ENCODE measurements at places on chromosomes 2 and 18. TPM values are rescaled to one million over a fixed set of nuclear protein-coding genes. Genes with fewer than 3 reads are reported as not detected.

The CD28 gene
- total RNA-seq, result 0.21 TPM

The HOXD3 gene
- total RNA-seq, result 28.2 TPM

The SULT1C2 gene
- total RNA-seq, result 4.1 TPM

The PRKD3 gene
- total RNA-seq, result 43.3 TPM

The GAL3ST2 gene
- total RNA-seq, result 0.47 TPM

The CIB4 gene
- not detected for total RNA-seq

The REG3G gene
- not detected for total RNA-seq

The ANO7 gene
- total RNA-seq, result 1.4 TPM

The MC2R gene
- 0.60 TPM for total RNA-seq

The UGT1A3 gene
- total RNA-seq, result 20.8 TPM

The ANKRD53 gene
- 1.8 TPM for total RNA-seq

The FAM237A gene
- not detected for total RNA-seq

The BCL11A gene
- total RNA-seq, result 31.4 TPM

The SEPTIN10 gene
- 91.7 TPM for total RNA-seq

The AQP12B gene
- not detected for total RNA-seq

The CCDC178 gene
- total RNA-seq, result 1.9 TPM

The CTAGE1 gene
- total RNA-seq, result not detected

The SIX3 gene
- total RNA-seq, result not detected

The TLK1 gene
- total RNA-seq, result 69.6 TPM

The ESCO1 gene
- total RNA-seq, result 22.0 TPM

The LHCGR gene
- total RNA-seq, result not detected

The COL5A2 gene
- 21.8 TPM for total RNA-seq

The IL36A gene
- total RNA-seq, result not detected

The METTL4 gene
- total RNA-seq, result 12.9 TPM

The PPP1CB gene
- total RNA-seq, result 373 TPM

The ABHD1 gene
- 0.78 TPM for total RNA-seq

The CDH7 gene
- not detected for total RNA-seq

The DSG4 gene
- total RNA-seq, result not detected

The CDH2 gene
- 0.16 TPM for total RNA-seq

The CCBE1 gene
- 1.8 TPM for total RNA-seq

The PDIA6 gene
- 125 TPM for total RNA-seq

The KYNU gene
- 18.7 TPM for total RNA-seq

The PRKAG3 gene
- total RNA-seq, result not detected

The KIAA2012 gene
- not detected for total RNA-seq

The PLEK gene
- total RNA-seq, result 3.7 TPM

The MC5R gene
- not detected for total RNA-seq

The NT5C1B gene
- total RNA-seq, result not detected

The TLX2 gene
- not detected for total RNA-seq

The SGO2 gene
- total RNA-seq, result 1.7 TPM

The C1QL2 gene
- total RNA-seq, result not detected

The NABP1 gene
- total RNA-seq, result 40.8 TPM

The NXPH2 gene
- not detected for total RNA-seq

The GPAT2 gene
- total RNA-seq, result 6.7 TPM

The UGT1A5 gene
- 21.3 TPM for total RNA-seq

The TRABD2A gene
- 4.1 TPM for total RNA-seq

The CXCR2 gene
- 7.7 TPM for total RNA-seq

The SLC23A3 gene
- total RNA-seq, result 1.6 TPM

The TEKT4 gene
- total RNA-seq, result not detected

The GALM gene
- 12.7 TPM for total RNA-seq

The PAIP2B gene
- total RNA-seq, result 11.6 TPM

The DSC2 gene
- 5.1 TPM for total RNA-seq

The DQX1 gene
- total RNA-seq, result 1.4 TPM
